ENCODE measurements at places on chromosomes 12 and 14.

GRCh38 chr14:102785595-102785963 is 8.3 kb downstream of the TRAF3 start:
- DNase-seq = no peak

DNA sequence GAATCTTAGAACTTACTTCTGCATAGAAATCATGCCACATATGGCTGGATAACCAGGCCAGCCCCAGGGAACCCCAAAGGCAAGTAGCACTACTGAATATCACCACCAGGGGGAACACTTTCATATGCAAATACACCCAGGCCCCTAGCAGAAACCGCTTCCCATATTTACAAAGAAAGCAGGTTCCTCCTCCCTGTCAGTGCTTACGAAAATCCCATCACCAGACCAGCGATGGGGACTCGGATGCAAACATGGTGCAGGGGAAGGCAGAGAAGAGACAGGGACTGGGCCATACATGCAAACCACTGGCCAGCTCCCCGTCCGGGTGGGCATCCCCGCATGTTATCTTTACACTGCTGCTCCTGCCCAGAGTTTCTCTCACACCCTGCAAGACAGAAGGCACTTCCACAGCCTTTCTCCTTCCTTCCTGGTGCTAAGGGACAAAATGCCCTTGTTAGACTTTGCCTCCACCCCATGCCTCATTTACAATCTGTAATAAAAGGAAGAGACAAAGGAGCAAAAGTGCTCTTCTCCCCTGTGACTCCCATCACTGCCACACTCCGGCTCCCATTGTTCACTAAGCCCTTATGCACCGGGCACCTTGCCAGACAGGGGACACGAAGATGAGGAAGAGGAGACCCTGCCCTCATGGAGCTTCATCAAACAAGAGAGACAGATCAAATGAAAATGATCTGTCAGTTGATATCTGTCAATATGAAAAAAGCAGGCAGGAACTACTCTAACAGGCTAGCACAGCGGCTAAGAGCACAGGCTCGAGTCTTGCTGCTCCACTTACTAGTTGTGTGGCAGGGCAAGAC is 62.3 kb downstream of the PTPN21 start:
- DNase-seq = peak; percentile 76

DNA sequence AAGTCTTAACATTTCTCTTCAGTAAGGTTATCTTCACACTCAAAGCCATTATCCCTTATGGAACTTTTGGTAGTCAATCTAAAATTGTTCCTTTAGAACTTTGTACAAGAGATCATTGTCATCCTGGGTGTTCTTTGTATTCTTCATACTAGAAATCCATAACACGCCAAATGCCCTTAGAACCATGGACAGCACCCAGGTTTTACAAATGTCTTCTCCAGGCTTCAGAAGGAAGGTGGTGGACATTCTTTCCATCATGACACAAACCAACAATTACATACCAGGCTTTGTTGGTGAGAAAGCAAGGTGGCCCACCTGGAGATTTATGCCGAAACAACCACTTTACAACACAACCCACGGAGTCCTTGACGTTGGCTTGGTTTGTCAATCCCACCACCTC is 365.6 kb upstream of the TBX3 start:
- peak; percentile 65 for DNase-seq

GRCh38 chr14:104108570-104109541 is 23.4 kb downstream of the ASPG start:
- no peak for DNase-seq

Data from amniotic epithelial cell (primary cell).